Tracheal epithelial cell (primary cell): ENCODE measurements at places on chromosomes 1 and 21. TPM values are rescaled to one million over a fixed set of nuclear protein-coding genes. Genes with fewer than 3 reads are reported as not detected.

Gene CXADR
- total RNA-seq: 29.0 and 35.2 TPM in 2 replicates

Gene PRR9
- total RNA-seq: not detected in 2 replicates

Gene KIAA1614
- total RNA-seq: 1.9 and 2.9 TPM in 2 replicates

Gene TEKT2
- total RNA-seq: under 0.01 TPM in 1 of 2 replicates, not detected in the other

Gene OR6N1
- total RNA-seq: not detected in 2 replicates

Gene LCE2A
- total RNA-seq: not detected in 2 replicates

Gene GBP5
- total RNA-seq: 1.2 TPM in 1 of 2 replicates, not detected in the other

Gene FCRL2
- total RNA-seq: not detected in 2 replicates

Gene SLC37A1
- 7.7 and 16.4 TPM in 2 replicates for total RNA-seq

Gene ZFP69B
- 1.9 and 2.2 TPM in 2 replicates for total RNA-seq

Gene POTED
- total RNA-seq: not detected in 2 replicates

Gene LCE3E
- 0.48 TPM in 1 of 2 replicates, not detected in the other for total RNA-seq

Gene TMPRSS3
- not detected in 2 replicates for total RNA-seq

Gene CFHR1
- total RNA-seq: not detected in 2 replicates

Gene GSTM2
- 1.9 and 3.6 TPM in 2 replicates for total RNA-seq

Gene RGS8
- not detected in 2 replicates for total RNA-seq

Gene ZNF683
- total RNA-seq: not detected in 2 replicates

Gene IGFN1
- 0.48 TPM in 1 of 2 replicates, not detected in the other for total RNA-seq

Gene G0S2
- total RNA-seq: 163 and 658 TPM in 2 replicates
